ENCODE measurements at places on chromosomes 13 and 19. TPM values are rescaled to one million over a fixed set of nuclear protein-coding genes. Genes with fewer than 3 reads are reported as not detected.

The UNC13A gene
- 0.46 TPM for total RNA-seq

DNA sequence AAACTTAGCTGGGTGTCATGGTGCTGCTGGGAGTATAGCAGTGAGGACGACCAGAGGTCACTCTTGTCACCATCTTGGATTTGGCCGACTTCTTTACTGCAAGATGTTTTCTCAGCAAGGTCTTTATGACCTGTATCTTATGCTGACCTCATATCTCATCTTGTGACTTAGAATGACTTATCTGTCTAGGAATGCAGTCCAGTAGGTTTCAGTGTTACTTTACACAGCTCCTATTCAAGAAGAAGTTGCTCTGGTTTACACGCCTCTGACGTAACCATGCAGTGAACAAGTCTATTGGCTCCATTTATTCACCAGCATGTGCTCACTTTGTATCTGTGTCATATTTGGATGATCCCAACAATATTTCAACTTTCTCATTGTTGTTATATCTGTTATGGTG is 26.7 kb downstream of the ZNF850 start:
- no peak for DNase-seq

The CEACAM16 gene
- not detected for total RNA-seq

DNA sequence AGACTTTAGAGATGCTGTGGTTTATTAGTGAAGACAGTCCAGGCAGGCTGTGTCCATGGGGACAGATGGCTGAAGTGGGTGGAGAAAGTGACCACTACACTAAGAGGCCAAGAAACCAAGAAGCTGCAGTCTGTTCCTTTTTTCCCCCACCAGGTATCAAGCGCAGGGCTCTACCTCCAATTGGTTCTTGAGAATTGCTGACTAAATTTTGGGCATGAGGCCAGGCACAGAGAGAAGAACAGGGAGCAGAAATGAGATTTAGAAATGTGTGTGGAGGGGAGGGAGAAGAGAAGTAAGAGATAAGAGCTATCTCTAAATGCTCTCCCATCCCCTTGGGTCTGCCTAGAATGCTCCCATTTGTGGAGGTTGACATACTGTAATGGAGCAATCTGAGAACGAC is 12.3 kb upstream of the CYSLTR2 start:
- DNase-seq: no peak

- no peak for DNase-seq
These were observed 10.3 kb upstream of the MEDAG start for GRCh38 chr13:30895773-30896172.

GRCh38 chr19:7394731-7395359 is 46.1 kb downstream of the ARHGEF18 start:
- DNase-seq: no peak

GRCh38 chr19:50368649-50369570 is 3.5 kb upstream of the NAPSA start:
- no peak for DNase-seq

- no peak for DNase-seq
These were observed 134.3 kb downstream of the ZDHHC20 start for GRCh38 chr13:21324803-21325202.

The ZNF99 gene
- total RNA-seq: not detected

- no peak for DNase-seq
These were observed 12.4 kb downstream of the PDE4A start for GRCh38 chr19:10432736-10433130.

GRCh38 chr19:45901432-45901911 is 941 bp downstream of the MYPOP start:
- no peak for DNase-seq

The SCAF1 gene
- 77.4 TPM for total RNA-seq

DNA sequence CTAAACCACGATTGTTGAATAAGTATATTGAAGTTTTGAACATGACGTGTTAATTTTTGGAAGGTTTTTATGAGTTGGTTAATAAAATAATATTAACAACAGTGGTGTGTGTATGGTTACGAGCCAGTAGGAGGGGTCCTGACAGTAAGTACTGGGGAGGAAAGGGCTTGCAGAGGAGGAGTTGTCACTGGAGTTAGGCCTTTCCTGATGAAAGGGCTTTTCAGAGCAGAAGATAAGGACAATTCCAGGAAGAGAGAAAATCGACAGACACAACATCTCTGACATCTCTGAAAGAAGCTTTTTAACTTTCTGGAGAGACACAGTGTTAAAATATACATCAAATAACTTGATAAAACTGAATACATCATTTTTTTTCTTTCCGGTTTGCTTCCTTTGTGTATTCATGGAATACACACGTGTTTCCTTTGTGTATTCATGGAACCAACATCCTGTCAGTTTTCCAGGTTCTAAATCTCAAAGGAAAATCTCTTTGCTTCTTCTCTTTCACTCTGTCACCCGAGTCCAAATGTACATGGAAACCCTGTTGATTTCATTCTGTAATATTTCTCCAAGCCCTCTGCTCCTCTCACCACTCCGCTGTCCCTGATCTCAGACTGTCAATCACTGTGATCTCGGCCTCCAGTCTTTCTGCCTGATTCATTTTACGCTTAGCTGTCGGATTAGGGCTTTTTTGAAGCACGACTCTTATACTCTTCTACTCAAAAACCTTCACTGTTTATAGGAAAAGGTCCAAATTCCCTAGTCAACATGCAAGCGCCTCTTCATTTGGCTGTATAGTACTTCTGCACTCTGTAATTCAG is 374.4 kb downstream of the DLEU7 start:
- no peak for DNase-seq

DNA sequence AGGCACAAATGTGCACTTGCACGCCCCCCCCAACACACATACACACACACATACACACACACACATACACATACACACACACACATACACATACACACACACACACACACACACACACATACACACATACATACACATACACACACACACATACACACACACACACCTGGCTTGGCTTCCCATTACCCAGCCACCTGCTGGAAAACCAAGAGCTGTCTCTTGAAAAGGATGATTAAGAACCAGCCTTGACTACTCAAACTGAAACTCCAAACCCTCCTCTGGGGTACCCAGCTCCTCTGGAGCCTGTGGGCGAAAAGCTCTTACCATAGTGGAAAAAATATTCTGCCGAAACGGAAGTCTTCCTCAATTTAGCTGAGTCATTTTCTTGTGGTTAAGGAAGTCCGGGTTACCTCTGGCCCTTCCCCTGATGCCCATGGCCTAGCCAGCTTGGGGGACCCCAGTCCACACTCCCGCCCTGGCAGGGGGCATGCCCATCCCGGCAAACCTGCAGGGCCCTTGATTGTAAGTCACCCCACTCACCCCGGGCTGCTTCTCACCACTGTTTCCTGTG is 21.9 kb downstream of the CEBPA start:
- no peak for DNase-seq

DNA sequence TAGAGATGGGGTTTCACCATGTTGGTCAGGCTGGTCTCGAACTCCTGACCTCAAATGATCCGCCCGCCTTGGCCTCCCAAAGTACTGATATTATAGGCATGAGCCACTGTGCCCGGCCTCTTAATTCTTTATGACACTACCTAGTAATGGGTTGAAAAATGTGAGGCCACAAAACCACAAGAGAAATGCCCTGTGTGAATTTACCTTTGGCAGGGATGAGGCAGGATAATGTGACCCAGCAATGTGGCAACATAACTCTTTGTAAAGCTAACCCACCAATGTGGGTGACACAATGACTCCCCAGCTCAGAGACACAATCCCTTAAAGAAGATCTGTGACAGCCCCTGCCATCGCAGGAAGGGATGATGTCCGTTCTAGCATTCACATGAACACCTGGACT is 533.1 kb downstream of the KLF5 start:
- DNase-seq: no peak

- no peak for DNase-seq
These were observed 151.4 kb downstream of the PCCA start for GRCh38 chr13:100240109-100240779.

DNA sequence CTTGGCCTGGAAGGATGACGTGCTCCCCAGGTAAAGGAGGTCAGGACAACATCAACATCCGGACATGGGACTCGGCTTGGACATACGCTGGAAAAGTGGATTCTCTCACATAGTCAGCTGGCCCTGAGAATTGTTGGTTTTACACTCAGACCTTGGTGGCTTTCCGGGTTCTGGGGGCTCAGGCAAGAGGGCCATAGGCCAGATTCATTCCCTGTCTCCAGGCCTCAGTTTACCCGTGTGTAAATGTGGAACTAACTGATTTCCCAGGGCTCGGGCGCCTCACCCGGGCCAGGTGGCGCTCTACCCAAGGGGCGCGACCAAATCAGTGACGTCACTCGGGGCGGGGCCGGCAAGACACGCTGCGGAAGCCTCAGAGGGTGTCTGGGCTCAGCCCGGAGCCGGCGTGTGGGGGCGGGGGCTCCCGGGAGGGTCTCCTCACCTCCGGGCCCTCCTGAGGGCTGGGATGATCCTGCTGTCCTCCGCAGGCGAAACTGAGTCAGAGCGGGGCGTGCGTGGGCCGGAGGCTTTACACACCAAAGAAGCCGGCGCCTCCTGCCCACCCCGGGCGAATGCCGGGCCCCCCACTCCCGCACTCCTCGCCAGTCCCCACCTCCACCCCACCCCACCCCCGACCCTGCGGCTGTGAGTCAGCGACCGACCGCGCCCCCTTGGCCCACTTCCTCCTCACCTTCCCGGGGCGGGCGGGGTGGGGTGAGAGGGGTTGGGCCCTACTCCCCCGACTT is 862 bp upstream of the VASP start:
- peak; percentile 46 for DNase-seq

- DNase-seq: no peak
These were observed 89.5 kb downstream of the DGKH start for GRCh38 chr13:42137856-42138537.

DNA sequence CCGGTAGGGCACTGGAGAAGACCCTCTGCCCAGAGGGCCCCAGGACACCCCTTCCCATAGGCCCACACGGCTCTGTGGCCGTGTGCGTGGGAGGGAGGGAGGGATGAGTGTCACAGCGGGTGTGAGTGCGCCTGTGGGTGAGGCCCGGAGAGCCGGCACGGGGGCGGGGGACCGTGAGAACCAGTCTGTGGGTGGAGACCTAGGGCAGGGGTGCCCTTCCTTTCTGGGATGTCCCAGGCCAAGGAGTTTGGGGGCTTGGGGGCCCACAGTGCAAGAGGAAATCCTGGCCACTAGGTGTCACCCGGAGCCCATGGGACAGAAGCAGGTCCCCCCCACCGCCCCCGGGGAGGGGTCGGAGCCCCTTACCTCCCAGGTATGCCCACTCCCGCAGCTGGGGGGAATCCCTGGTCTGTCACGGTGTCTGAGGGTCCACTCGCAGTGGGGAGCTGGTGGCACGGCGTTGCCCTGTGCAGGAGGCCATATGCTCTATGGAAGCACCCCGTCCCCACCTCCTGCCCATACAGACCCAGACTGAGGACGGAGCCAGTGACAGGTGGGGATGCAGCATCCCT is 16.0 kb upstream of the SLC7A10 start:
- DNase-seq: no peak

- DNase-seq: no peak
These were observed 5.7 kb upstream of the CDC42EP5 start for GRCh38 chr19:54478677-54479266.

- DNase-seq: no peak
These were observed 19.0 kb downstream of the TSHZ3 start for GRCh38 chr19:31330237-31330636.

- DNase-seq: no peak
These were observed 10.8 kb downstream of the NDUFA11 start for GRCh38 chr19:5892772-5893275.

The IZUMO4 gene
- 5.4 TPM for total RNA-seq

The URAD gene
- total RNA-seq: not detected

DNA sequence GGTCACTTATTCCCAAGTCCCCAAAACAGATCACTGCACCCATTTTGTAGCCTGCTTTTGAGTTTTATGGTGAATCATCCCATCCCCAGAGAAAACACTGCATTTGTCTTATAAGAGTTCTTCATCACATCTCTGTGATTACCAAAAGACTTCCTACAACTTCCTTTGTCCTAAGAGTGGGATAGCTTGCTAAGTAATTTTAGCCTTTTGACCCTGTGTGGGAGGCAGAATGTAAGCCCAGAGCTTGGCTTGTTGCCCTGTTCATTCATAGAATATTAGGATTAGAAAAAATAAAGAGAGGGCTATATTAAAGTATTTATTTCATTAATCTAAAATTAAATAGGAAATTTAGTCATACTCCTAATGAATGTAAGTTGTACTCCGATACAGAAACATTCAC is 213.3 kb downstream of the MZT1 start:
- DNase-seq: no peak

DNA sequence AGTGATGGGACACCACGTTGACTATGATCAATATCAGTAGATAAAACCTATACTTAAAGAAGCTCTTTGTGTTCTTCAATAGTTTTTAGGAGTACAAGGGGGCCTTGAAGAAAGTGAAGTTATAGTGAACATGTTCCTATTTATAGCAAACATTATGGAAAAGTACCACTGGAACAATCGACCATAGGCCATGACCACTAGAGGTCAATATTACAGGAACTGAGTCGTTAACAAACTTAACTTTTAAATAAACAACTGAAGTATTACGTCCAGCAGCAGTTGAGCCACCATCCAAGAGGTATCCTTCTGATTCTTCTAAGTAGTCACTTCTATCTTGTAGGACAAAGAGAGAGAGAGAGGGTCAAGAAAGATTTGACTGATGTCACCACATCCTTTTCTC is 391.0 kb upstream of the SLITRK5 start:
- no peak for DNase-seq

DNA sequence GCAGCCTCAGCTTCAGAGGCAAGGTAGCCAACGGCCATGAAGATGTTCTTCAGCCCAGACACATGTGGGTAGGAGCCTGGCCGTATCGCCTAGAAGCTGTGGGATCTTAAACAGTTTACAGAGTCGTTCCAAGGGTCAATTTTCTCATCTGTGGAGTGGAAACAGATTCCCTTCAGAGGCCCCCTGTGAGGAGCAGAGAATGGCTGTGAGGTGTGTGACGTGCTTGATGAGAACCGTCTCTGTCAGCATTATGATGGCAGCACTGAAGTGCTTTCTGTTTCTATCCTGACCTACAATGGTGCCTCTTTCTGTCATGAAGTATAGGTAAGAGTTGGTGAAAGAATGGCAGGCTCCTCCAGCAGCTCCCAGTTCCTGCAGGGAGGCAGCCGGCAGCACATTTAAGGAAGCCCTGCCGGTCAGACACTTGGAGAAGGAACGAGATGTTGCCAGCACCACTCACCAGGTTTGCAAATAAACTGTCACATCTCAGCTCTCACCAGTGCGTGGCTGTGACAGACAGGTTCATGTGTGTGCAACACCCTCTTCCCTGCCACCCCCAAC is 277.3 kb downstream of the FOXO1 start:
- no peak for DNase-seq
